WTC11 (cell line): ENCODE measurements at places on chromosomes 7 and 10. TPM values are rescaled to one million over a fixed set of nuclear protein-coding genes. Genes with fewer than 3 reads are reported as not detected.

The ASB10 gene
- total RNA-seq = not detected in 3 replicates

GRCh38 chr7:30921540-30922401 lies 10.1 kb downstream of the AQP1 start:
- DNase-seq = peak; percentile 5

DNA sequence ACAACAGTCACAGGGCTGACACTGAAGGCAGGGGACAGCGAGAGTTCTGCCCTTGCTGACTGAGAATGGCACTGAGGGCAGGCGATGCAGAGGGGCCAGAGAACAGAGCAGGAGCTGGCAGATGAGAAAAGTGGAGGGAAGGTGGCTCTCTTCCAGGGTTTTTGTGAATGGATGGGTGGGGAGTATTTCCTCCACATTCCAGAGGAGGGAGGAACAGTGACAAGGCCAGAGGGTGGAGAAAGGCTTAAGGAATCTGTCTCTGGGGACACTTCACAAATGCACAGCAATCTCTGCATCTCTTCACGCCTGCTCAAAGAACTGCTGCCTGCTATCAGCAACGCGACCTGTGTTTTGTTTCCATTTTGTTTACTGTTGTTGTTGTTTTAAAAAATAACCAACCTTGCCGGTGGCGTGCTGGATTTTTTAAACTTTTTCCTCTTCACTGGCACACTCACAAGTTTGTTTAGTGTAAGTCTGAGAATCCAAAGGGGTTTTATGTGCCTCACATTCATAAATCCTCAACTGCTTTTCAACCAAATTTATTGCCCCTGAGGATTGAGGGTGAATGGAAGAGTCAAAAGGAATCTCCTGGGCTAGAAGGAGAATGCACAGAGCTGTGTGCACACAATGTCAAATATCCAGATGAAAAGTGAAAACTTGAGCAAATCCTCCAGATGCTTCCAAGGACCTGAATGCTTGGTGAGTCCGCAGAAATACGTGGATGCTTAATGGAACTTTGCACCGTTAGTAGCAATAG lies 129.3 kb downstream of the GLI3 start:
- peak; percentile 37 for DNase-seq

DNA sequence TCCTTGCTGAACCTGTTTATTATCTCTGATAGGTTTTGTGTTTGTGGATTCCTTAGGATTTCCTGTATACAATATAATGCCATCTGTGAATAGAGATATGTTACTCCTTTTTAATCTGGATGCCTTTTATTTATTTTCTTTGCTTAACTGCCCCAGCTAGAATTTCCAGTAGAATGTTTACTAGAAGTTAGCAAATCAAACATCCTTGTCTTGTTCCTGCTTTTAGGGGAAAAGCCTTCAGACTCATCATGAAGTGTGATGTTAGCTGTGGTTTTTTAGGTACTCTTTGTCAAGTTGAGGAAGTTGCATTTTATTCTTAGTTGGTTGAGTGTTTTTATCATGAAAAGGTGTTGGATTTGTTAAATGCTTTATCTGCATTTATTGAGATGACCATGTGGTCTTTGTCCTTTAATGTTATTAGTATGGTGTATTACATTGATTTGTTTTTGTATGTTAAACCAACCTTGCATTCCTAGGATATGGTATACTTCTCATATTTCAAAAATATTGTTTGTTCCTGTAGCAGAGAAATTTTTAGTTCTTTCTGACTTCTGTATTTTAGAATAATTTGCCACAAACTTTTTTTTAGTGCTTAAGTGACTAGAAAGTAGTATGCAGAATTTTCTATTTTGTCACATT lies 24.3 kb downstream of the PPP2R2D start:
- no peak for DNase-seq

The RBP3 gene
- total RNA-seq = not detected in 3 replicates

- DNase-seq = no peak
These were observed 77.1 kb upstream of the FGFR2 start for GRCh38 chr10:121675344-121675743.

- DNase-seq = no peak
These were observed 108.8 kb upstream of the EEPD1 start for GRCh38 chr7:36044101-36044892.

The RAMP3 gene
- 0.85 to 1.2 TPM (median 1.1 TPM) in 3 replicates for total RNA-seq

DNA sequence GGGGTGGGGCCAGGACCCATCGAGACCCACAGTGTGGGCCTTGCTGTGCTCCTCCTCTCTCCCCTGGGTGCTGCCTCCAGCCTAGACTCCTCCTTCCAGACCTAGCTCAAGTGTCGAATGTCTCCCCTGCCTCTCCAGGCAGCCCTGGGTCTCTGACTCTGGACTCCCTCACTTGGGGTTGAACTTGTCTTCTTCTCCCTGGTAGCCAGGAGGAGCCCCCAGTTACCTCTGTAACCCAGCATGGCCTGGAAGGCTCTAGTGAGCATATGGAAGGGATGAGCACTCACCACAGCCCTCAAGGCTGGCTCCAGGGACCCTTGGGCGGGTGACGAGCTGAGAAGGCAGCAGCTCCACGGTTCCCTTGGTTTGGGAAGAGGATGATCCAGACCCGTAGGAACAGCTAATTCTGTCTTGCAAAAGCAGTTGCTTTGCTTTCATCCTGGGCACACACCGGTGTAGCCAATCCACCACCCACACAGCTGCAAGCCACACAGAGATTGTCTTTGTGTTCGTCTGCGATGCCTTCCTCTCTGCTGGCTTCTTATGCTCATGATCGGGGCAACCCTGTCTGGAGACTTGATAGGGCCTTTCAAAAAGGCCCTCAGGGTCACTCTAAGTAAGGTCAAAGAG lies 52.3 kb upstream of the ANTXRL start:
- DNase-seq = no peak
